Endothelial cell of umbilical vein (primary cell): ENCODE measurements at places on chromosomes 7 and 10. TPM values are rescaled to one million over a fixed set of nuclear protein-coding genes. Genes with fewer than 3 reads are reported as not detected.

The ANLN gene
- total RNA-seq = 112 and 119 TPM in 2 replicates

DNA sequence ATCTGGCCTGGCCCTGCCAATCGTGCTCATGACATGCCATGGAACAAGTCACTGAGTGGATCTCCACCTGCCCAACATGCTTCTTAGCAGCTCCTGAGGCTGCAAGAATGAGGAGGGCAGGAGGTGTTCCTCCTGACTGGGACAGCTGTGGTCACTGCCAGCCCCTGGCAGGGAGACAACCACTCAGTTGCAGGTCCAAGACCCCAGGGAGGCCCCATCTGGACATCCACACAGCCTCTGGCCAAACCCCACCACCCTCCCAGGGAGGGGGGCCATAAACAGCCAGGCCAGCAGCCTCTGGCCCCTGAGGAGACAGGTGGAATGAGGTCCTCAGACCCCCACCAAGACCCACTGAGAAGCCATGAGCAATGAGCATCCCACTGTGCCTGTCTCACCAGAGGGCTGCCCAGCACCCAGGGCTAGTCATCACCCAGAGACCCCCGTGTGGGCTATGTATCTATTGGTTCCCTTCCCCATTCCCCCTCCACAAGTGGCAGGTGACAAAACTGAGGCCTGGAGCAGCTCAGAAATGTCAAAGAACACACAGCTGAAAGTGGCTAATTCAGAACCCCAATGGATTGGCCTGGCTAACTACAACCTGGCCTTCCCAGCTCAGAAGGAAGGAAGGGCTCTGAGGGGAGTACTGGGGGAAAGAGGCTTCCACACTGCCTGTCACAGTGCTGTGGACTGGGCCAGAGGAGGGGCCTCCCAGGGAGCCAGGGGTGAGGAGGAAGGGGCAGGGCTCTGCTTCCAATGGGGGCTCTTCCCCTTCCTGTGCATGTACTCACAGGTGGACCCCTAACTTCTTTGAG is 3.0 kb downstream of the GPRIN2 start:
- no peak overlapping the region for H3K4me3 ChIP-seq
- H3K27me3 ChIP-seq = peaks cover 19% of the 10 kb centered on the region

GRCh38 chr7:143485500-143485899 is 7.8 kb downstream of the TAS2R41 start:
- H3K4me3 ChIP-seq = no peak overlapping the region
- H3K36me3 ChIP-seq = no peaks in the 10 kb centered on the region
- no peak for DNase-seq

DNA sequence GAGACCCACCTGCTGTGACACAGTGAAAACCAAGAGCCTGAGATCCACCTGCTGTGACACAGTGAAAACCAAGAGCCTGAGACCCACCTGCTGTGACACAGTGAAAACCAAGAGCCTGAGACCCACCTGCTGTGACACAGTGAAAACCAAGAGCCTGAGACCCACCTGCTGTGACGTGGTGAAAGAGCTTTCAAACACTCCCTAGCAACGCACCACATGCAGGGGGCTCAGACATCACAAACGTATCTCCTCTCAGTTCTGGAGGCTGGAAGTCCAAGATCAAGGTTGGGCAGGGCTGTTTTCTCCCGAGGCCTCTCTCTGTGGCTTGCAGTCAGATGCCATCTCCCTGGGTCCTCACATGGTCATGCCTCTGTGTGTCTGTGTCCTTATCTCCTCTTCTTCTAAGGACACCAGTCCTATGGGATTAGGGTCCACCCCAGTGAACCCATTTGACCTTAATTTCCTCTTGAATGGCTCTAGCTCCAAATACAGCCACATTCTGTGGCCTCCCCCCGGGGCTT is 43.8 kb downstream of the INSIG1 start:
- peaks cover 2% of the 10 kb centered on the region for H3K27me3 ChIP-seq
- no peaks in the 10 kb centered on the region for H3K36me3 ChIP-seq
- H3K27ac ChIP-seq = no peak overlapping the region
- no peak overlapping the region for H3K4me3 ChIP-seq
- DNase-seq = no peak
- H3K4me1 ChIP-seq = no peaks in the 10 kb centered on the region

The ATG9B gene
- total RNA-seq = not detected in 2 replicates

DNA sequence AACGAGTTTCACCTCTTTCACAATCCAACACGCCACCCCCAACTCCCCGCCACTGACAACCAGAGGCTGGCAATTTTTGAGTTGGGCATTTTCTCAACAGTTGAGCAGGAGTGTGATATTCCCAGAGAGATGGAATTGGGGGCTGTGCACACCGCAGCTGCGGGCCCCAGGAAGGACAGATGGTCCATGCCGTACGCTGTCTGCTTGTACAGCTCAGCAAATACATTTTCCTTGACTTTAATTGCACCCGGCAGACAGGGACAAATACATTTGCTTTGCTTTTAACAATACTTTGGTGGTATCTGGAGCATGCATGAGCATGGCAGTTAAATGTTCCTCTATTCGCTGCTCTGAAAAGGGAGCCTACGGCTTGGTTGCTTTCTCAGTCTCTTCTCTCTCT is 354.2 kb upstream of the DPP6 start:
- no peaks in the 10 kb centered on the region for H3K36me3 ChIP-seq
- no peak for DNase-seq
- H3K27ac ChIP-seq = no peak overlapping the region
- no peaks in the 10 kb centered on the region for H3K27me3 ChIP-seq
- no peak overlapping the region for H3K4me3 ChIP-seq
- no peaks in the 10 kb centered on the region for H3K4me1 ChIP-seq

DNA sequence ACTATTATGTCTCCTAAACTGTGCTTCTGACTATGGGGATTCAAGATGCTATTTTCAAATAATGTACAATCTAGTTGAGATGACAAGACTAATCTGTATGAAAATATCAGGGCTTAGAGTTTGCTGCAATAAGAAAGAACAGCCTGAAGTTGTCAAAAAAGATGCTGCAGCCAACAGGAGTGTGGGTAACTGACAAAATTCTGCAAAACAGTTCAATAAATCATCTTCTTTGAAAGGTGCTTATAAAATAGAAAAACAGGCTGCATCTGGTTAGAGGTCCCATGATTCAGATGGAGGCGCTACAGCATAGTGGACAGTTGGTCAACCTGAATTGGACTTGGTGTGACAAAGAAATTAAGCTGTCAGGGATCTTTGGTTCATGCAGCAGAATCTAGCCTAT is 511.0 kb downstream of the XPNPEP1 start:
- H3K36me3 ChIP-seq = no peaks in the 10 kb centered on the region
- DNase-seq = no peak
- H3K4me1 ChIP-seq = no peaks in the 10 kb centered on the region
- H3K27me3 ChIP-seq = no peaks in the 10 kb centered on the region
- H3K4me3 ChIP-seq = no peak overlapping the region

The PRSS37 gene
- not detected in 2 replicates for total RNA-seq

The NUTM2E gene
- total RNA-seq = 0.30 TPM in 1 of 2 replicates, not detected in the other

The ASB10 gene
- total RNA-seq = not detected in 2 replicates

- DNase-seq = no peak
- H3K27me3 ChIP-seq = no peaks in the 10 kb centered on the region
- H3K27ac ChIP-seq = no peak overlapping the region
- no peaks in the 10 kb centered on the region for H3K36me3 ChIP-seq
These were observed 2.6 kb downstream of the ZC3HAV1 start for GRCh38 chr7:139106959-139107358.

The MSMB gene
- total RNA-seq = not detected in 2 replicates

The CFAP58 gene
- total RNA-seq = 0.29 and 0.35 TPM in 2 replicates

The TEX36 gene
- not detected in 2 replicates for total RNA-seq

The ANKRD61 gene
- total RNA-seq = 0.35 and 0.53 TPM in 2 replicates

DNA sequence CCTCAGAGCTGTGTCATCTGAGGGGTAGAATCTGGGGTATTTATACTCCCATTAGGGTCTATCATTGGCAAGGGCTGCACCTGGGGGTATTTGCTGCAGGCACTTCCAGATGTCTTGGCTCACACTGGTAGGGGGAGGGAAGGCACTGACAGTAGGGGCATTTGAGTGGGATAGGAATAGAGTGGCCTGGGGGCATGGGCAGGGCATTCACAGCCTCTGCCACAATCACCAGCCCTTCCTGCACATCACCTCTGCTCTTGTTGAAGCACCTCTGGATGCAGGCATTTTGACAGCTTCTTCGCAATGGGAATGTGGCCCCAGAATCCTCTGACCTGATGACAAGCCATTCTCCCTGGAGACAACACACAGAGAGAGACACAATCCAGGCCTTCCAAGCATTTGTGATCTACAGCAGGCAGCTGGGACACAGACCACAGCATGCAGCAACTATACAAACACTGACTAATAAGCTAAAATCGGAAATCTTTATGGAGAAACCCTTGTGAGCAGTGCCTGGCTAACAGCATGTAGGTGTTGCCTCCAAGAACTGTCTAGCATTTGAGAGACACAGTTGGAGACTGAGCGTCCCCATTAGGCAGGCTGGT is 178.5 kb downstream of the KCNMA1 start:
- no peak for DNase-seq
- no peaks in the 10 kb centered on the region for H3K36me3 ChIP-seq
- no peak overlapping the region for H3K27ac ChIP-seq
- H3K27me3 ChIP-seq = no peaks in the 10 kb centered on the region
- no peaks in the 10 kb centered on the region for H3K4me1 ChIP-seq

The GCK gene
- total RNA-seq = 0.32 and 0.51 TPM in 2 replicates

GRCh38 chr10:7436490-7437100 is 25.8 kb upstream of the SFMBT2 start:
- no peak for DNase-seq
- H3K4me1 ChIP-seq = no peaks in the 10 kb centered on the region
- no peak overlapping the region for H3K4me3 ChIP-seq
- H3K27ac ChIP-seq = no peak overlapping the region

The SUN1 gene
- total RNA-seq = 142 and 158 TPM in 2 replicates

The CNNM1 gene
- total RNA-seq = not detected in 2 replicates

DNA sequence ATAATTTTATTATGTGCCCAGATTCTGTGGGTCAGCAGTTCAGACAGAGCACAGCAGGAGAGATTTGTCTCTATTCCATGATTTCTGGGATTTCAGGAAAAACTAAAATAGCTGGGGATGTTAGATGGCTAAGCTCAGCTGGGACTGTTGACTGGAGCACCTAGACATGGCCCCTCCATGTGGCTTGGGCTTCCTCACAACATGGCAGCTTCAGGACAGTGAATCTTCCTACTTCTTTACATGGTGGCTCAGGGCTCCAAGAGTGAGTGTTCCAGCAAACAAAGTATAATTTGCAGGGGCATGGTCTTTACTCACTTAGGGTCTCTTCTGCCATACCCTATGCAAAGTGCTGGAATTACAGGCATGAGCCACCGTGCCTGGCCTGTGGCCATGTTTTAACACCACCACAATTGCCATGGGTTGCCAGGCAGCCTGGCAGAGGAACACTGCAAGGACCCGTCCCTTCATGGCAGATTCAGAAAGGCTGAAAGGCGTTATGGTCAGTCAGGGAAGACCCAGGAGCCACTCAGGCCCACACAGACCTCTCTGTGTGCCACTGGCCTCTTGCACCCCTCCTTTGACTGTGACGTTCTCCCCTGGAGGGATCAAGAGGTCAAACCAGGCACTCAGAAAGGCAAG is 50.8 kb upstream of the ZMIZ1 start:
- H3K27me3 ChIP-seq = peaks cover 3% of the 10 kb centered on the region
- no peak overlapping the region for H3K27ac ChIP-seq
- DNase-seq = no peak
- no peaks in the 10 kb centered on the region for H3K36me3 ChIP-seq
- no peak overlapping the region for H3K4me3 ChIP-seq
- no peaks in the 10 kb centered on the region for H3K4me1 ChIP-seq

DNA sequence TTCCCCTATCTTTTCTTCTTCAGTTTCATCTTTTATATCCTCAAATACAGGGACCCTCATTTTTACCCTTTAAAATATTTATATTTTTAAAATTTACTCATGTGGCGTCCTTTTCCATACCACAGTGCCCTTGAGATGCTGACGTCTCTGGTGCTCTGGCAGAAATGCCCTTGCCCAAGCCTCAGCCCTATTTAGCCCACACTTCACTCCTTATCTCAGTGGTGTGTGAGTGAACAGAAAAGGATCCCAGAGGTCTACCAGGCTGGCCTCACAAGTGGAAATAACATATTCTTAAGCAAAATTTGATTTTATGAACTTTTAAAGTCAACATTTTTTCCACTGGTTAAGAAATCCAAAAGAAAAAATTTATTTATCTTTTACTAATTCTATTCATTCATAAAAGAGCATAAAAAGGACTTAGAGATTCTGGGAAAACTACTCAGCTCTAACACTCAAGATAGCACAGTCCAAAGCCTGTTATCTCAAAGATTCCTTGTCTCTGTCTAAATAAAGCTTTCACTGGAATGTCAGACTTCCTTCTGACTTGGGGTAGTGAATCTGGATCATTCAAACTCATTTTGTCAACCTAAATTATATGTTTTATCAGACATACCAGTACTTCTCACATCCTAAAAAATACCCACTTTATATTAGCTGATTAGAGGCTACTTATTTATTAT is at the start of gene NEBL:
Gene NEBL (minus strand): TSS at position 166 of the 680 bp plus-strand sequence. CDS start 106 bp downstream, at position 60.
- H3K36me3 ChIP-seq = no peaks in the 10 kb centered on the region
- H3K27ac ChIP-seq = no peak within 1 kb of the TSS
- peaks cover 2% of the 10 kb centered on the region for H3K27me3 ChIP-seq
- H3K4me3 ChIP-seq = no peak within 1 kb of the TSS
- no peaks in the 10 kb centered on the region for H3K4me1 ChIP-seq

DNA sequence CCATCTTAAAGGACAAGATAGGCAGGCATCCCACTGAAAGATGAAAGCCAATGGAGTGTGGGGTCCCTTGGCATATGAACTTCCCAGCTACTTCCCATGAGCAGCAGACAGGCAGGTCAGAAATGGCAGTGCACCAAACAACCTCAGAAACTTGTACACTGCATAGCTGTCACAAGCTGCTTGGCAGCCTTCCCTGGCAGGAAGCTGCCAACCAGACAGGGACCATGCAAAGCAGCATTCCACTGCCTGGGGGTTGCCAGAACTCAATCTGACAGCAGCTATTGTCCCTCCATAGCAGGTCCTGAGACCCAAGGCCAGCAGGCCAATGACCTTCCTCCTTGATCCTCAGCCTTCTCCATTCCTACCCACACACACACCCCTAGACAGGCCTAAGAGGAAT is 139.5 kb downstream of the PLCE1 start:
- no peaks in the 10 kb centered on the region for H3K4me1 ChIP-seq
- DNase-seq = no peak
- no peaks in the 10 kb centered on the region for H3K27me3 ChIP-seq
- H3K36me3 ChIP-seq = no peaks in the 10 kb centered on the region
- H3K4me3 ChIP-seq = no peak overlapping the region

- H3K4me1 ChIP-seq = no peaks in the 10 kb centered on the region
- H3K27ac ChIP-seq = no peak overlapping the region
- H3K4me3 ChIP-seq = no peak overlapping the region
These were observed 303.8 kb downstream of the PRKG1 start for GRCh38 chr10:51377932-51378599.

- H3K36me3 ChIP-seq = no peaks in the 10 kb centered on the region
- no peak for DNase-seq
- no peaks in the 10 kb centered on the region for H3K27me3 ChIP-seq
- no peaks in the 10 kb centered on the region for H3K4me1 ChIP-seq
These were observed 143.1 kb downstream of the CHN2 start for GRCh38 chr7:29337546-29338116.

The SFXN2 gene
- total RNA-seq = 13.1 and 17.0 TPM in 2 replicates

GRCh38 chr10:123648595-123648994 is 17.6 kb upstream of the GPR26 start:
- H3K36me3 ChIP-seq = no peaks in the 10 kb centered on the region
- H3K4me1 ChIP-seq = no peaks in the 10 kb centered on the region
- H3K27ac ChIP-seq = no peak overlapping the region
- no peak for DNase-seq
- no peak overlapping the region for H3K4me3 ChIP-seq

The SLC16A12 gene
- not detected in 2 replicates for total RNA-seq

- no peaks in the 10 kb centered on the region for H3K36me3 ChIP-seq
- no peaks in the 10 kb centered on the region for H3K27me3 ChIP-seq
- no peak for DNase-seq
- no peak overlapping the region for H3K27ac ChIP-seq
- H3K4me1 ChIP-seq = no peaks in the 10 kb centered on the region
These were observed 55.6 kb upstream of the SKAP2 start for GRCh38 chr7:26919906-26920493.
